ENCODE measurements at places on chromosomes 7 and 10. TPM values are rescaled to one million over a fixed set of nuclear protein-coding genes. Genes with fewer than 3 reads are reported as not detected.

Gene MUC3A
- 0.61 TPM for total RNA-seq

Gene AKR1C8
- total RNA-seq, result not detected

Gene UTF1
- 0.18 TPM for total RNA-seq

Gene FAM131B
- total RNA-seq, result 7.6 TPM

Gene PALD1
- total RNA-seq, result 2.0 TPM

Gene TRIM73
- 6.1 TPM for total RNA-seq

Gene CACNA2D1
- total RNA-seq, result 65.4 TPM

Gene PRF1
- 0.14 TPM for total RNA-seq

Gene NPY4R
- 0.53 TPM for total RNA-seq

Gene MET
- 8.2 TPM for total RNA-seq

Gene TFR2
- total RNA-seq, result 0.50 TPM

Gene BMS1
- total RNA-seq, result 26.3 TPM

Gene NUTM2E
- total RNA-seq, result 0.50 TPM

Gene WNT2
- 0.07 TPM for total RNA-seq

Gene CYP26C1
- not detected for total RNA-seq

Gene CAV2
- 161 TPM for total RNA-seq

Gene AKR1C4
- not detected for total RNA-seq

Gene IGF2BP3
- 69.9 TPM for total RNA-seq

Gene TAS2R5
- 1.5 TPM for total RNA-seq

Gene HMX2
- total RNA-seq, result not detected

Gene ELN
- total RNA-seq, result 0.75 TPM

Gene ITPRID1
- total RNA-seq, result not detected

Gene ASIC3
- total RNA-seq, result 5.9 TPM

Gene ACSL5
- 0.79 TPM for total RNA-seq

Gene NPSR1
- total RNA-seq, result not detected

Gene HYAL4
- not detected for total RNA-seq

Gene ZNF736
- 4.4 TPM for total RNA-seq

Gene ARMH3
- total RNA-seq, result 20.0 TPM

Gene TNS3
- total RNA-seq, result 105 TPM

Gene FAM25C
- total RNA-seq, result not detected

Gene LIPM
- total RNA-seq, result not detected
